ENCODE measurements at places on chromosomes 1 and 21. TPM values are rescaled to one million over a fixed set of nuclear protein-coding genes. Genes with fewer than 3 reads are reported as not detected.

- H3K36me3 ChIP-seq, result no peaks in the 10 kb centered on the region
- no peak overlapping the region for H3K4me3 ChIP-seq
- H3K4me1 ChIP-seq, result no peaks in the 10 kb centered on the region
- DNase-seq, result peak; percentile 45
- peaks cover 6% of the 10 kb centered on the region for H3K27me3 ChIP-seq
Observed at GRCh38 chr1:59976194-59977074, 49.9 kb upstream of the CYP2J2 start.

DNA sequence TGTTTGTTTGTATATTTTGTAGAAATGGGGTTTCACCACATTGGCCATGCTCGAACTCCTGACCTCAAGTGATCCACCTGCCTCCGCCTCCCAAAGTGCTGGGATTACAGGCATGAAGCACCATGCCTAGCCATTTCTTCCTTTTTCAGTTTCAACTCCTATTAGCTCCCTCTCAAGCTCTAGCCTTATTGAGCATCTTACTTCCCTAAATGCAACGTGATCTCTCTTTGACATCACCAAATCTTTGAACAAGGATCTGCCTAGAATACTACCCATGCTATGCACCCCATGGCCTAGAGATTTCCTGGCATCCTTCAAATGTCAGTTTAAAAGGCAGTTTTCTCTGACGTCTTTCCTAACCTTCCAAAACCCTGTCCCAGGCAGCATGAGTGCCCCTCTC is 91.1 kb upstream of the NR5A2 start:
- peaks cover 15% of the 10 kb centered on the region for H3K4me1 ChIP-seq
- peaks cover 51% of the 10 kb centered on the region for H3K27me3 ChIP-seq
- H3K27ac ChIP-seq, result no peak overlapping the region
- no peak overlapping the region for H3K4me3 ChIP-seq
- no peak for DNase-seq
- H3K36me3 ChIP-seq, result peaks cover 3% of the 10 kb centered on the region

- peaks cover 4% of the 10 kb centered on the region for H3K4me1 ChIP-seq
- H3K4me3 ChIP-seq, result no peak overlapping the region
Observed at GRCh38 chr21:43764576-43765495, 11.3 kb downstream of the CSTB start.

DNA sequence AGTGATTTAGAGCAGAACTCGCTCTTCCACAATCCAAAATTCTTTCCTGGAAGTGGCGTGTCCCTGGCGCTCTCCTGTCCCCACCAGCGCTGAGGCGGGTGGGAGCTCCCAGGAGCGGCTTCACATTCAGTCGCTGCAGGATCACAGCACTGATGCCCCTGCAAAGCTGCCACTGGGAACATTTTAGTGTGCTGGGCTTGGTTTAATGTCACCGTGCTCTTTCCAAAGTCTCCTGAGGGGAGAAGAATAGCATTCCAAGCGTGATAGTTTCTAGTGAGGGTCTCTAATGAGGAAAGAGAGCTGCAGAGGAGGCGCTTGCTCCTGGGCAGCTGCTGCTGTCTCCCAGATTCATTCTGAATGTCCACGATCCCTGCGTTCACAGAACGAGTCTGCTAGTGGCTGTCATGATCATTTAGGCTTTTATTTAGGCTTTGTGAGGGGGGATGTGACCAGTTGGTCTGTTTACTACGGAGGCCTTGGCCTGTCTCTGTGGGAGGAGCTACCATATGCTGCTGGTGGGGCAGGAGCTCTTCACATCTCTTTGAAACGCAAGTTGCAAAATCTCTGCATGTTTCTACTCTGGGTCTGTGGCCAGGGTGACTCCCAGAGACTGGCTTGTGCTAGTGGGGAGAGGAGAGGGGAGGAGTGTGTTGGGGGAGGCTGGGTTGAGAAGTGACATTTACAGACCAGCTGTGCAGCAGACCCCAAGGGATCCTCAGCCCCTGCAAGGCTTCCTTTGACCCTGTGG is 23.4 kb downstream of the OLFML3 start:
- no peak overlapping the region for H3K4me3 ChIP-seq
- H3K27ac ChIP-seq, result no peak overlapping the region
- DNase-seq, result no peak
- peaks cover 13% of the 10 kb centered on the region for H3K27me3 ChIP-seq

UBE2J2 gene
- total RNA-seq, result 75.7 TPM

GRCh38 chr1:204331847-204332487 is 27.8 kb downstream of the PLEKHA6 start:
- no peak overlapping the region for H3K27ac ChIP-seq
- DNase-seq, result no peak
- H3K36me3 ChIP-seq, result no peaks in the 10 kb centered on the region
- peaks cover 4% of the 10 kb centered on the region for H3K27me3 ChIP-seq
- no peaks in the 10 kb centered on the region for H3K4me1 ChIP-seq
- no peak overlapping the region for H3K4me3 ChIP-seq

DNA sequence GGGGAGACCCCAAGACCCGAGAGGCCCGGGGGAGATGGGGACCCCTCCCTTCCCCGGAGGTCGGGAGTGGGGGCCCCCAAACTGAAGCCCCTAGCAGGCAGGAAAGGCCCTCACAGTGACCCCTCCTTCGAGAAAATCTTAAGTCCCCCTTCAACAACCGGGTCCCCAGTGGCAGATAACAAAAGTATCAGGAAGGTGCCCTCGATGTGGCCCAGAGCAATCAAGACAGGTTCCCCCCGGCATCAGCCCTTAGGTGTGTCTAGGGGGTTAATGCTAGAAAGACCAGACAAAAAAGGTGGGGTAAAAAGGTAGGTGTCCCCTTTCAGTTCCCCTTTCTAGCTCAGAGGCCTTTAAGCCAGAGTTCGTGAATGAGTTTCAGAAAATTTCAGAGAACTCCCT is 282 bp upstream of the ECE1 start:
- peak overlapping the region; percentile 88 for H3K4me3 ChIP-seq
- DNase-seq, result peak; percentile 51
- peaks cover 5% of the 10 kb centered on the region for H3K36me3 ChIP-seq
- no peaks in the 10 kb centered on the region for H3K27me3 ChIP-seq
- H3K27ac ChIP-seq, result peak overlapping the region; percentile 81

GRCh38 chr1:11358984-11359383 is 86.0 kb downstream of the UBIAD1 start:
- no peak overlapping the region for H3K4me3 ChIP-seq
- no peak overlapping the region for H3K27ac ChIP-seq
- no peaks in the 10 kb centered on the region for H3K36me3 ChIP-seq
- no peak for DNase-seq
- peaks cover 9% of the 10 kb centered on the region for H3K27me3 ChIP-seq
- peaks cover 2% of the 10 kb centered on the region for H3K4me1 ChIP-seq

- H3K36me3 ChIP-seq, result peaks cover 3% of the 10 kb centered on the region
- DNase-seq, result no peak
Observed at GRCh38 chr1:101136739-101137138, 100.1 kb upstream of the S1PR1 start.

CTSS gene
- total RNA-seq, result 104 TPM

DNA sequence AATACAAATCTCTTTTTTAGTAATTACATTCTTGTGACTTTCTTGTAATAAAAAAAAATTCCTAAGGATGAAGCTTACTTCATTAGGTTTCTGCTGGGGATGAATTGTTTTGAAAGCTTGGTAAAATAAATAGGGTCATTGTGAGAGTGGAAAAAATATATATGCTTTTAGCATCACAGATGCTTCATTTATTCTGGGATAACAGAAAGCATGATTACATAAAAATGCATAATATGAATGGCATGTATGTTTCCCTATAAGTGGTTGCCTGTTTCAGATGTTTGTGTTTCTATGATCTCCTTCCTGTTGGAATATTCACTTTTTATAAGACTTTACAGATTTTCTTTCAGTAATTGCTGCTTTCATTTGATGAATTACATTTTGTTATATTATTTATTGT is 42.3 kb downstream of the HMCN1 start:
- H3K4me1 ChIP-seq, result no peaks in the 10 kb centered on the region
- H3K4me3 ChIP-seq, result no peak overlapping the region
- no peak for DNase-seq
- H3K27me3 ChIP-seq, result no peaks in the 10 kb centered on the region
- no peak overlapping the region for H3K27ac ChIP-seq

- H3K27ac ChIP-seq, result peak overlapping the region; percentile 35
- peak overlapping the region; percentile 31 for H3K4me3 ChIP-seq
- peaks cover 32% of the 10 kb centered on the region for H3K4me1 ChIP-seq
Observed at GRCh38 chr1:23904748-23905357, 8.3 kb downstream of the CNR2 start.

DNA sequence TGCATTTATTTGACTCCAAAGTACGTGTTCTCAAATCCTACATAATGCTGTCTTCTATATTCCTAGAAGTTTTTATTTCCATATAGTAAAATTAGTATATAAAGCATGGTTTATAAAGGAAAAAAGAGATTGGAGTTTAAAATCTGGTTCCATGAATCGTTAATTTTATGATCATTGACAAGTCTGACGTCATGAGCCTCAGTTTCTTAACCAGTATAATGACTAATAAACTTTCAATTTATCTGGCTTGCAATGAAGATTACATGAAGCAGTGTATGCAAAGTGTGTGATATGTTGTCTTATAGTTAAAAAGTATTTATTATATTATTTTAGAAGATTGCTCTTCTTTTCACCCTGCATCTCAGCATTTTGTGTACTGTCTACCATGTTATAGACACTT is 421.4 kb upstream of the LRRC7 start:
- H3K4me1 ChIP-seq, result no peaks in the 10 kb centered on the region
- H3K27me3 ChIP-seq, result no peaks in the 10 kb centered on the region
- no peak overlapping the region for H3K4me3 ChIP-seq
- no peak for DNase-seq

L1TD1 gene
- total RNA-seq, result not detected

GRCh38 chr1:214106375-214106774 is 118.6 kb downstream of the PROX1 start:
- no peak overlapping the region for H3K4me3 ChIP-seq
- H3K27me3 ChIP-seq, result no peaks in the 10 kb centered on the region
- no peaks in the 10 kb centered on the region for H3K4me1 ChIP-seq
- DNase-seq, result no peak
- no peaks in the 10 kb centered on the region for H3K36me3 ChIP-seq

DNA sequence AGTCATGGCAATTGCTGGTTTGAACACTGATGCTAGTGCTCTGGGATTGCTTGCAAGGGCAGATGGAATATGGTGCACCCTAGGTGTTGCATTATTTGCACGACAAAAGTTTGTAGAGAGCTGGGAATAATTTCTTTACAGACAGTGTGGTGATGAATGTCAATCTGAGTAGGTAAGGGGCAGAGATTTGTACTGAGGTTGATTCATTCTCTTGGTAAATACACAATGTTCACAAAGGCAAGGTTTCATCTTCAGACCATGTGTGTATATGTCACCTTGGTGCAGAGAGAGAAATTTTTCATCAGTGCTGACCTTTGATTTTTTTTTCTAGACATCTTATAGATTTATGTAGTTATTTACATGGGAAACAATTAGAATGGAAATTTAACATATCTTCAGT is 5.0 kb downstream of the PTPRC start:
- H3K36me3 ChIP-seq, result peaks cover 53% of the 10 kb centered on the region
- H3K27ac ChIP-seq, result peak overlapping the region; percentile 98
- peaks cover 44% of the 10 kb centered on the region for H3K4me1 ChIP-seq
- DNase-seq, result no peak

- no peak for DNase-seq
- peaks cover 17% of the 10 kb centered on the region for H3K27me3 ChIP-seq
- H3K4me1 ChIP-seq, result peaks cover 19% of the 10 kb centered on the region
- H3K4me3 ChIP-seq, result peak overlapping the region; percentile 37
- no peak overlapping the region for H3K27ac ChIP-seq
Observed at GRCh38 chr1:212664409-212665199, 35.0 kb downstream of the BATF3 start.

DNA sequence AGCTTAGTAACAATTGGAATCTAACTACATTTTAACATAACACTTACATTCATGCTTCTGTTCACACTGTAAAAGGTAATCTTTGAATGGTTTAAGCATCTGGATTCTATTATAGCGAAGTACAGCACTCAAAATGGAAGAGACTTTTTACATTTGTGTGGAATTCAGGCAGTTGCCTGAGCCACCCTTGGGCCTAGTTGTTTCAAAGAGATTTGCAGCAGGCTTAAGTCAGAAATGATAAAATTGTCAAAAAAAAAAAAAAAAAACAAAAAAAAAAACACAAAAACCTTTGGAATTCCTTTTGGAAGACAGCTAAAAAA is 199.9 kb downstream of the LYPLAL1 start:
- DNase-seq, result no peak
- no peaks in the 10 kb centered on the region for H3K27me3 ChIP-seq
- H3K27ac ChIP-seq, result no peak overlapping the region
- H3K36me3 ChIP-seq, result no peaks in the 10 kb centered on the region
- H3K4me3 ChIP-seq, result no peak overlapping the region

CROCC gene
- total RNA-seq, result 69.8 TPM

DNA sequence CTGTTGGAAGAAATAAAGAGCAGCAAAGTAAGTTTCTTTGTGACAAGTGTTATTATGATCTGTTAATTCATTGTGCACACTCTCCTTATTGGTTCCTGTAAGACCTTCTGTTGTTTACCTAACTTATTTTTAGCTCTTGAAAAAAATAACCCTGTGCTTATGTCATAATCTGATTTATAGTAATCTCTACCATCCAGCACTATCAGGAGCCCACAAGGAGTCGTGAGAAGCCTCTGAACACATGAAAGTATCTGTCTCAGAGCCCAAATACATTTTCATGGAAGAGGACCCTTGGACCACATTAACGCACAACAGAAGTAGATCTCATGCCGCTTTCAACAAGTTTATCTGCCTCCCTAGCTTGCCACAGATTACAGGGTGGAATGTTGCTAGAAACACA is 45.8 kb downstream of the CENPF start:
- H3K36me3 ChIP-seq, result peaks cover 83% of the 10 kb centered on the region
- no peak for DNase-seq
- H3K27ac ChIP-seq, result no peak overlapping the region
- H3K4me3 ChIP-seq, result no peak overlapping the region
- no peaks in the 10 kb centered on the region for H3K27me3 ChIP-seq

- H3K36me3 ChIP-seq, result no peaks in the 10 kb centered on the region
- no peak overlapping the region for H3K27ac ChIP-seq
- H3K27me3 ChIP-seq, result no peaks in the 10 kb centered on the region
- H3K4me3 ChIP-seq, result no peak overlapping the region
Observed at GRCh38 chr1:61104220-61104671, 21.9 kb downstream of the NFIA start.

CHD1L gene
- total RNA-seq, result 58.3 TPM
